ENCODE measurements at places on chromosomes 11 and 22.

GRCh38 chr11:58530236-58530635 lies 22.3 kb upstream of the OR5B21 start:
- no peak for DNase-seq

DNA sequence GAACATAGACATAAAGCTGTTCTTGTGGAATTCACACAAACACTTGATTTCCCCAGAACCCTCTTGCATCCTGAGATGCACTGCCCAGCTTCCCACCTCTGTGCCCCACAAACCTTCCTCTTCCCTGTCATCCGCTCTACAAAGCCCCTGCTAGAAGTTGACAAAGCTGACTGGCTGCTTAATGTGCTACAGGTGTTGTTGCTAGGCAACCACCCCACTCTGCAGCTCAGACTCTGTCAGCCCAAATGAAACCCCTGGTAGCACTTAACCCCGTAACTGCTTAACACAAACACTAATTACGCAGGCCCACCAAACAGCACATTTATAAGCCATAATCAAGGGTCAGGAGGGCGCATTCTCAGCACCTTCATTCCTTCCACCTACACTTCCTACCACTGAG lies 172.0 kb upstream of the CADM1 start:
- DNase-seq: no peak

- peak; percentile 20 for DNase-seq
Measured at GRCh38 chr11:31645747-31646146, 136.2 kb downstream of the ELP4 start.

- DNase-seq: no peak
Measured at GRCh38 chr11:61650781-61651571, 29.2 kb upstream of the DAGLA start.

DNA sequence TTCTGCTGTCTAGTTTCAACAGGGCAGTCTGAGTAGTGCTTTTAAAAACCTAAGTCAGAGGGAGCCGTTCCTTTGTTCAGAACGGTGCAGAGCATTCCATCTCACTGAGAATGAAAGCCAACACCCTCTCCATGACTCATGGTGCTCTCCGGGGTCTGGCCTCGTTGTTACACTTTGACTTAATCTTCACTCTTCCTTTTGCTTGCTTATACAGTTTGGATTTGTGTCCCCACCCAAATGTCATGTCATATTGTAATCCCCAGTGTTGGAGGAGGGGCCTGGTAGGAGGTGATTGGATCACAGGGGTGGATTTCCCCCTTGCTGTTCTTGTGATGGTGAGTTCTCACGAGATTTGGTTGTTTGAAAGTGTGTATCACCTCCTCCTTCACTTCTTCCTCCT lies 292.2 kb downstream of the ST3GAL4 start:
- DNase-seq: no peak

DNA sequence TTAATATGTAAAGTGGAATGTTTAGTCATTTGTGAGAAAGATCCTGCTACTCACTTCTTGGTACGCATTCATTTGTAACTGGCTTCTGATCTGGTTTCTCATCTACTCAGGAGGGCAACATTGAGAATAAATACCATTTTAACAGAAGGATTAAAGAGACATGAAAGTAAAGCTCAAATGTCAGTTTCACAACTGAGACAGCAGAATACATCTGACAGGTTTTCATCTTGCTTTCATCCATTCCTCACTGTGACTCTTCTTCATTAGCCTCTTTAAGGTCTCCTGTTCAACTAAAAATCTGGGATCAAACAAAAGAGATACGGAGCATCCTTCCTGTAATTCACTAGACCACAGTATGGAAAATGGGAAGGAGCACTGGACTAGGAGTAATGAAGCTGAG lies 31.4 kb upstream of the CCDC89 start:
- DNase-seq: no peak

GRCh38 chr11:27473017-27473406 lies 422 bp upstream of the LGR4 start:
- DNase-seq: no peak

- peak; percentile 40 for DNase-seq
Measured at GRCh38 chr11:6635082-6635932, 16.1 kb upstream of the TPP1 start.

DNA sequence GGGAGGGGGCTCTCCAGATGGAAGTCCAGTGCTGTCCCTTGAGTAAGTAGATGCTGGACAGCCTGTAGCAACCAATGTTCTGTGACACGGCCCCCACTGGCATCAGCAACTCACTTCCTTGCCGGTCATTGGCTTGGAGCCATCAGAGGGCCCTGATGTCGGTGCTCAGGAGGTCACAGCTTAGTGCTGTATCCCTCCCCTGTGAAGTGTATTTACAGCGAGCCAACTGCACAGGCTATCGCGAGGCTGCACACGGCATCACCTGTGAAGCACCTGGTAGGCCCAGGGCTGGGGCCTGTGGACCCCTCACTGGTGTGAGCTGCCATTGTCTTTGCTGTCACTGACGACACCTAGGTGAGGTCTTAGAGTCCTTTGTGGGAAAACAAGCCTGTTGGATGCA lies 13.4 kb upstream of the ACR start:
- no peak for DNase-seq

DNA sequence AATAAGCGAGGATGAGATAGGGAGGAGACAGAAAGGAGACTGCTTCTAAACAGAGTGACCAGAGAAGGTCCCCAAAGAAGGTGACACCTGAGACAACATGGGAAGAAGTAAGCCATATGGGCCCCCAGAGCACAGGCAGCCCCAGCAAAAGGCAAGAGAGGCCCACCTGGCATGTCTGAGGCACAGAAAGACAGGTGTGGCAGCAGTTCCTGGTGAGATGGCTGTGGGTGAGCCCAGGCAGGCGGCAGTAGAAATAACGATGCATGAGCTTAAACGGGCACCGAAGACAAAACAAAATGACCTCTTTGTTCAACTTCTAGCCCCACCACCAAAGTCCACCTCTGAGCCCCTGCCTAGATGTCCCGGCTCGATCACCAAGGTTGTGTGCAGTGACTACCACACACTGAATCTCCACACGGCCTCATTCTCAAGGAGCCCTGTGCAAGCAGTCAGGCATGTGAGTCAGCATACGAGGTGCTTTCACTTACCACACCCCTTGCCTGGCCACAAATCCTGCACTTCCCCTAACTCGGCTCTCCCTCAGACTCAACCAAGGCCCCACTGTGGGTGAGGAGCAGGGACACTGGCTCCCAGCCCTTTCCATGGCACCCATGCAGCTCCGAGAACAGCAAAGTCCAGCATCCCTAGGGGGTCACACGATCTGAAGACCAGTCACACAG lies 77.6 kb downstream of the PACSIN2 start:
- no peak for DNase-seq

- DNase-seq: peak; percentile 73
Measured at GRCh38 chr22:21102659-21103267, 57.0 kb downstream of the LRRC74B start.

- DNase-seq: no peak
Measured at GRCh38 chr11:35311331-35311730, 108.0 kb downstream of the SLC1A2 start.

DNA sequence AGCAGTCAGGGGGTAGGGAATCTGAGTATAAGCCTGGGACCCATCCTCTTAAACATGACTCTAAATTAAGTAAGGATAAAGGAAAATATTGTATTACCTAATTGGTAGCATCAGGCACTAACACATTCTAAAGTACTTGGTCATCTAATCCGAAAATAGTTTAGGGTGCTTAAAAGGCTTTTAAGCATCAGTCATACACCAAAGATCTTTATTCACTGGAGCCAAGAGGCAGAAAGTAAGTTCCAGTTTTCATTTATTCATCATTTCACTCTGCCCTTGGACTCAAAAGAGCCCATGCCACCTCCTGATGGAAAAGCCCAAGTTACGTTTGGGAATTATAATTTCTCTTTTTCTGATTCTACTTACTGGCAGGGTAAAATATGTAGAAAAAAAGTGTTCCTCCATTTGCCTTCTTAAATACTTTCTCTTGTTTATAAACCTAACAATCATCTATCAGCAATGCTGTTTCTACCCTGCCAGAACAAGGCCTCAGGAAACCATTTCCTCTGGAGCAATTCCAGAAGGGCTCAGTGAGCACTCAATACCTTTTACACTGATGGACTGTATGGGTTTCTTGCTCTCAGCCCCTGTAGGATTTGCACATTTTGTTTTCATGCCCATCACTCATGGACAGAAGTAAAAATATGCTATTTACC lies 120.1 kb upstream of the SLC5A12 start:
- no peak for DNase-seq

DNA sequence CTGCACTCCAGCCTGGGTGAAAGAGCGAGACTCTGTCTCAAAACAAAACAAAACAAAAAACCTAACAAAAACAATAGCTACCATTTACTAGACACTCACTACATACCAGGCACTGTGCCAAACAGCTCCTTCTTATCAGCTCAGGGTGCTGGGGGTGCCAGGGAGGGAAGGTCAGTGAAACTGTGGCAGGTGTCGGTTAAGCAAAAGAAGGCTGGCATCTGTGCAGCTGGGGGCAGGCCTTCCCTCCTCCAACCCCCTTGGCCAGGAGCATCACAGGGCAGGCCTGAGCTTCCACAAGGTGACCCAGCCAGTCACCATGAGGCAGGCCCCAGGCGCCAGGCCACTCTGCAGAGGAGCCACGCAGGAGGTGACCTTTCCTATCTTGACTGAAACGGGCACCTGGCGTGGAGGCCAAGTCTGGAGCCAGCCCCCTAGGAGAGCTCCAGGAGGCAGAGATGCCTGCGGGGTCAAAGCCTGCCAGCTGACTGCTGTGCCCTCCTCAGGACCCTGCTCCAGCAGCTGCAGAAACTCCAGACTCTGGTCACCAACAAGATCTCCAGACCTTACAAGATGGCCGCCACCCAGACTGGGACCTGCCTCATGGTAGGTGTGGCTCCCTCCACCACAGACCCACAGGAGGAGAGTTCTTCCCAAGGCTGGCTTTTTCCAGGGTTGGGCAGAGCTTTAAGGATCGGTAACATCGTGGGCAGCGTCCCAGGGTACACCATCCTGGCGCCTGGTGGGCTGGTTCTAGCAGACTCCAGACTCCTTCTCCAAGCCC lies 31.3 kb upstream of the DGKZ start:
- DNase-seq: no peak

- DNase-seq: no peak
Measured at GRCh38 chr11:596374-596773, 19.4 kb downstream of the IRF7 start.

- no peak for DNase-seq
Measured at GRCh38 chr11:19279451-19279850, 38.7 kb upstream of the E2F8 start.

DNA sequence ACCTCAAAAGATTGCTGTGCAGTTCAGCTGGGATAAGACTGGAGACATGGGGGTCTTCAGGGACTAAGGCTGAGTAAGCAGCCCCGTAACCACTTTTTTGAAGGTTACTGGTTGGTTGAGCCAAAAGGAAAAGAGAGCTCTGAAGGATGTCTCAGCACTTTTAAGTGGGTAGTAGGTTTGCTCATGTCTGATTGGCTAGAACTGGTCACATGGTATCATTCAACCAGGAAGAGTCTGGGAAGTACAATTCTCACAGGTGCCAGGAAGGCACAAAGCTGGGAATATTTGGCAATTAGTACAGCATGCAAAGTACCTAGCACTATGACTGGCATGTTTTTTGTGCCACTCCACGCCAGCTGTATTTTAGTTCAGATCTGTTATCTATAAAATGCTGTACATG lies 58.1 kb downstream of the SNX19 start:
- no peak for DNase-seq
